ENCODE measurements at places on chromosomes 6 and 20. TPM values are rescaled to one million over a fixed set of nuclear protein-coding genes. Genes with fewer than 3 reads are reported as not detected.

The GRIK2 gene
- polyA plus RNA-seq = 0.18 TPM

The SMIM13 gene
- polyA plus RNA-seq = 4.5 TPM

The PPIL4 gene
- polyA plus RNA-seq = 39.2 TPM

The PACSIN1 gene
- 1.2 TPM for polyA plus RNA-seq

The PRPF6 gene
- 56.1 TPM for polyA plus RNA-seq

The TBXT gene
- 0.02 TPM for polyA plus RNA-seq

The BMP5 gene
- polyA plus RNA-seq = 0.14 TPM

The MED23 gene
- 33.2 TPM for polyA plus RNA-seq

The EPB41L1 gene
- 4.2 TPM for polyA plus RNA-seq

The STMN3 gene
- polyA plus RNA-seq = 77.9 TPM

The CLPSL1 gene
- polyA plus RNA-seq = 0.14 TPM

The AURKA gene
- 4.1 TPM for polyA plus RNA-seq

The RAET1L gene
- 3.1 TPM for polyA plus RNA-seq

The GPLD1 gene
- 1.3 TPM for polyA plus RNA-seq

The GPR63 gene
- polyA plus RNA-seq = 0.46 TPM

The COQ3 gene
- polyA plus RNA-seq = 16.9 TPM

The HLA-DQB2 gene
- 12.2 TPM for polyA plus RNA-seq

The OPN5 gene
- polyA plus RNA-seq = not detected

The HLA-DQA1 gene
- 358 TPM for polyA plus RNA-seq

The TPX2 gene
- polyA plus RNA-seq = 8.2 TPM

The MUC21 gene
- 0.27 TPM for polyA plus RNA-seq

The SLC22A7 gene
- 0.16 TPM for polyA plus RNA-seq

The OR2H2 gene
- polyA plus RNA-seq = under 0.01 TPM

The SEMG1 gene
- polyA plus RNA-seq = 0.78 TPM

The LIME1 gene
- 181 TPM for polyA plus RNA-seq

The MPC1 gene
- 106 TPM for polyA plus RNA-seq

The COL11A2 gene
- polyA plus RNA-seq = 5.5 TPM

The FERMT1 gene
- polyA plus RNA-seq = 5.8 TPM

The THEMIS gene
- 17.2 TPM for polyA plus RNA-seq

The ABHD16B gene
- polyA plus RNA-seq = 0.57 TPM

The ADGB gene
- 0.18 TPM for polyA plus RNA-seq

The LTB gene
- polyA plus RNA-seq = 128 TPM

The ZBTB24 gene
- 9.2 TPM for polyA plus RNA-seq

The STMND1 gene
- 0.09 TPM for polyA plus RNA-seq

The ZSCAN9 gene
- polyA plus RNA-seq = 9.7 TPM

The EEF1A2 gene
- 2.2 TPM for polyA plus RNA-seq

The MEI4 gene
- polyA plus RNA-seq = 0.05 TPM

The TREM2 gene
- 7.5 TPM for polyA plus RNA-seq

The NTSR1 gene
- 0.14 TPM for polyA plus RNA-seq

The BHLHE23 gene
- polyA plus RNA-seq = 0.37 TPM

The SLC17A1 gene
- polyA plus RNA-seq = not detected

The MTG2 gene
- 47.2 TPM for polyA plus RNA-seq

The OR12D3 gene
- polyA plus RNA-seq = not detected

The MACROD2 gene
- 4.2 TPM for polyA plus RNA-seq

The LAMP5 gene
- 0.39 TPM for polyA plus RNA-seq

The DNAJC5 gene
- 23.3 TPM for polyA plus RNA-seq

The SLC26A8 gene
- polyA plus RNA-seq = 0.11 TPM

The SLC24A3 gene
- 2.1 TPM for polyA plus RNA-seq

The THBS2 gene
- 2.6 TPM for polyA plus RNA-seq

The TTLL9 gene
- 0.46 TPM for polyA plus RNA-seq

The SLC25A27 gene
- 27.0 TPM for polyA plus RNA-seq

The NKAPL gene
- polyA plus RNA-seq = 1.5 TPM

The SLC22A23 gene
- polyA plus RNA-seq = 16.4 TPM

The OR2H1 gene
- 0.05 TPM for polyA plus RNA-seq

The LHFPL5 gene
- polyA plus RNA-seq = 0.09 TPM

The C6orf132 gene
- 4.8 TPM for polyA plus RNA-seq

The GFRA4 gene
- polyA plus RNA-seq = 0.21 TPM
